Activated T-cell treated with anti-CD3 and anti-CD28 coated beads, Interleukin-2, amount 50 U/mL, for 72 hours (primary cell): ENCODE measurements at places on chromosomes 6 and 20.

GRCh38 chr6:122751326-122751725, 28.2 kb upstream of the FABP7 start:
- peak overlapping the region; percentile 51 for H3K27ac ChIP-seq
- H3K4me1 ChIP-seq, result peaks cover 24% of the 10 kb centered on the region
- no peak for DNase-seq
- H3K36me3 ChIP-seq, result no peaks in the 10 kb centered on the region
- peak overlapping the region; percentile 59 for H3K4me3 ChIP-seq

GRCh38 chr6:15327271-15327670, 81.4 kb downstream of the JARID2 start:
- H3K36me3 ChIP-seq, result peaks cover 6% of the 10 kb centered on the region
- H3K27ac ChIP-seq, result peak overlapping the region; percentile 82
- H3K4me3 ChIP-seq, result peak overlapping the region; percentile 81
- peak; percentile 63 for DNase-seq

- no peak overlapping the region for H3K4me3 ChIP-seq
- H3K36me3 ChIP-seq, result no peaks in the 10 kb centered on the region
- H3K4me1 ChIP-seq, result peaks cover 29% of the 10 kb centered on the region
- H3K27me3 ChIP-seq, result no peaks in the 10 kb centered on the region
- peak overlapping the region; percentile 68 for H3K27ac ChIP-seq
- peak; percentile 57 for DNase-seq
Measured at GRCh38 chr6:159929819-159930218, 39.0 kb downstream of the MAS1 start.

DNA sequence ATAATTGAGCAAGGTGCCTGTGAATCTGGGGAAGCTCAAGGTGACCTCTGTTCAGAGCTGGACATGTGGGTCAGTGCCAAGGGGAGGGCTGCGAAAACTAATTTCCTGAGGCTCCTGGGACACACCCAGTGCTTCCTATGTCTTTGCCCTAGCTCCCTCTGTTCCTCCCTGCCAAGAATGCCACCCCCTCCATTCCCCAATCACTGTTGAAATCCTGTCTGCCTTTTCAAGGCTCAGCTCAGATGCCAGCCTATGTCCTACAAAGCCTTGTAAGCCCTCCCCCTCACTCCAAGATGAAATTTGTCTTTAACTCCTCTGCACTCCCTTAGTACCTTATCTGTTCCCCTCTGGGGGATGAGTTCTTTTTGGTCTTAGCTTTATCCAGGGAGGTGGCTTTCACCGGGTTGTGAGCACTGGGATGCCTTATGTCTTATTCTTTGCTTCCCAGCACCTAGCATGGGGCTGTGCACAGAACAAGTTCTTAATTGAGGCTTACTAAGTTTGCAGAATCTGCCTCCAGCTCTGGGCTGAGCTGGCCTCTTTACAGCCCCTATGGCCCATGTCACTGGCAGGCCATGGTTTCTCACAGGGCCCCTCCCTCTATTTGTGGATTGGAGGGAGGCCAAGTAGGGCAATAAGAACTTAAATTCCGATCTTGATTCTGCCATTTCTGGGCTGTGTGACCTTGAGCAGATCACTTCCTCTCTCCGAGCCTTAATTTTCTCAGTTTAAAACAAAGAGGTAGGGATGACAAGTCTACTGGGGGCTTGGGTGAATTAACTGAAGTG, 51.5 kb upstream of the EPB41L1 start:
- no peak overlapping the region for H3K4me3 ChIP-seq
- no peaks in the 10 kb centered on the region for H3K27me3 ChIP-seq
- no peak for DNase-seq
- H3K27ac ChIP-seq, result no peak overlapping the region
- H3K4me1 ChIP-seq, result peaks cover 6% of the 10 kb centered on the region
- H3K36me3 ChIP-seq, result no peaks in the 10 kb centered on the region

DNA sequence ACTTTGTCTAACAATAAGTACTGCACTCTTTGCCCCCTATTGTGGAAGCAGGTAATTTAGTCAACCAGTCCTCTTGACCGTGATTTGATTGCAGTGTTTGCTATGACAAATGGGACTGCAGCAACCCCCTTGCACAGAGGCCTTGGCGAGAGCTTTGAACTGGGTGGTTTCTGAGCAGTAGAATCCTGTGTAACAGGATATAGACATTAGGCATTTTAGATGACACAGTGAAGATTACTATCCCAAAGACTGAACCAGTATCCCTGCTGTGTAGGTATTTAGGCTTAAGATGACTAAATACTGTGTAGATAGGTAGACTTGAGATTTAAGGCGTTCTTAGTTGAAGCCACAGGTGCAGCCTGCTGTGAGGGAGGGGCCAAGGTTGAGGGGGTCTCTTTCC, 9.9 kb downstream of the DNMT3B start:
- no peak for DNase-seq
- no peak overlapping the region for H3K27ac ChIP-seq
- H3K27me3 ChIP-seq, result no peaks in the 10 kb centered on the region

DNA sequence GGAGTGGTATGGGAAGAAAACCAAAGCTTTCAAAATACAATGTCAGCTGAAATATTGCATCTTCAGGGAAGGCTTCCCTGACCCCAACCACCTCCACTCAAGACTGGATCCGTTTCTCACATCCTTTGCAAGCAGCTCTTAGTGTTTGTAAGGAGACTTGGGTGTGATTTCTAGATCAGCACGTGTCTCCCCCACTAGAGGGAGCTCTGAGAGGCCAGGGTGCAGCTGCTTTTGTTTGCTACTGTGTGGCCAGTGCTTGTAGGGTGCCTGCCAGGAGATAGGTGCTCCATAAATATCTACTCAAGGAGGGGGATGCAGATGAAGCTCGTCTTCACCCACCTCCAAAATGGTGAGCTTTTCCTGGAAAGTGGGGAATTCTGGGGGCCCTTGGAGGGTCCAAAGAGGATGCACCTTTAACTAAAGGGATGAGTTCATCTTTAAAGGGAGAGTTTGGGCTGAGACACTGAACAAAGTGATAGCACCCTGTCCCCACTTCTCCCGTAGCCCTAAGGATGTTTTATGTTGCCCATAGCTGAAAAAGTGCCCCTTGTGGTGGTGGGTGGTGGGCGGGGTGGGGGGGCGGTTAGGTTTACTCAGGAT, 52.6 kb upstream of the MAFB start:
- no peak overlapping the region for H3K4me3 ChIP-seq
- H3K36me3 ChIP-seq, result no peaks in the 10 kb centered on the region
- H3K27ac ChIP-seq, result no peak overlapping the region
- peaks cover 9% of the 10 kb centered on the region for H3K27me3 ChIP-seq

DNA sequence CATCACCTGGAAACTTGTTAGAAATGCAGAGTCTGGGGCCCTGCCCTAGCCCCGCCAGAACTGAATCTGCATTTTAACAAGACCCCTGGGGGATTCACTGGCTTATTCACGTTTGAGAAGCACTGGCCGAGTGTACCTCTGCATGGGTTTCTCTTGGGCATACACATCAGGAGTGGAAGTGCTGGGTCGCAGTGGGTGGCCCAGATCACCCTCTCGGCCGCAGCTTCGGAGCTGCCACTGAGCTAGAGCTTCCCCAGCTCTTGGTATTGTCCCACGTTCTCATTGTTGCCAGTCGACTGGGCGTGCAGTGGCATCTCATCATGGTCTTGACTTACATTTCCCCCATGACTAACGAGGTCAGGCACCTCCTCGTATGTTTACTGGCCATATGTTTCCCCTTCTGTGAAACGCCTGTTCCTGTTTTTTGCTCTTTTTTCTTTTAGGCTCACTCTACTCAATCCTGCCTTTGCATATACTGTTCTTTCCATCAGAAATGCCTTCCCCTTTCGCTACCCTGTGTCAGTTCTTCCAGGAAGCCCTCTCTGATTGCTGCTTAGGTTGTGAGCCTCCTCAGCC, 3.0 kb upstream of the DLGAP4 start:
- H3K4me3 ChIP-seq, result no peak overlapping the region
- no peak overlapping the region for H3K27ac ChIP-seq
- no peak for DNase-seq
- H3K4me1 ChIP-seq, result no peaks in the 10 kb centered on the region

DNA sequence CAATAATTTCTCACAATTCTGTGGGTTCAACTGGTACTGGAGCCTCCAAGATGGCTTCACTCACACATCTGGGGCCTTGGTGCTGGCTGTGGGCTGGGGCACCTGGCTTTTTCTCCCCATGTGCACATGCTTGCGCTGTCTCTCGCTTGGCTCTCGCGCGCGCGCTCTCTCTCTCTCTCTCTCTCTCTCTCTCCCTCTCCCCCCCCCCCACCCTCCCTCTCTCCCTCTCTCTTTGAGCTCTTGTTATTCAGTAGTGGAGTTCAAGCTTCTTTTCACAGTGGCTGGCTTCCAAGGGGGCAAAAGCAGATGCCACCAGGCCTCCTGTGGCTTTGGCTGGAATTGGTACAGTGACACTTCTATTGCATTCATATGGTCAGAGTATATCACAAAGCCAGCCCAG, 10.8 kb upstream of the TBCC start:
- H3K27ac ChIP-seq, result no peak overlapping the region
- H3K27me3 ChIP-seq, result no peaks in the 10 kb centered on the region
- H3K4me1 ChIP-seq, result peaks cover 7% of the 10 kb centered on the region
- no peak for DNase-seq
- peaks cover 6% of the 10 kb centered on the region for H3K36me3 ChIP-seq

GRCh38 chr6:17536586-17536985, 63.5 kb upstream of the FAM8A1 start:
- no peak overlapping the region for H3K27ac ChIP-seq
- H3K27me3 ChIP-seq, result peaks cover 52% of the 10 kb centered on the region
- peaks cover 12% of the 10 kb centered on the region for H3K4me1 ChIP-seq
- H3K36me3 ChIP-seq, result no peaks in the 10 kb centered on the region

GRCh38 chr6:13004601-13005000, 288.0 kb downstream of the PHACTR1 start:
- no peak overlapping the region for H3K27ac ChIP-seq
- no peaks in the 10 kb centered on the region for H3K36me3 ChIP-seq
- H3K4me3 ChIP-seq, result no peak overlapping the region
- no peak for DNase-seq
- H3K27me3 ChIP-seq, result peaks cover 18% of the 10 kb centered on the region

DNA sequence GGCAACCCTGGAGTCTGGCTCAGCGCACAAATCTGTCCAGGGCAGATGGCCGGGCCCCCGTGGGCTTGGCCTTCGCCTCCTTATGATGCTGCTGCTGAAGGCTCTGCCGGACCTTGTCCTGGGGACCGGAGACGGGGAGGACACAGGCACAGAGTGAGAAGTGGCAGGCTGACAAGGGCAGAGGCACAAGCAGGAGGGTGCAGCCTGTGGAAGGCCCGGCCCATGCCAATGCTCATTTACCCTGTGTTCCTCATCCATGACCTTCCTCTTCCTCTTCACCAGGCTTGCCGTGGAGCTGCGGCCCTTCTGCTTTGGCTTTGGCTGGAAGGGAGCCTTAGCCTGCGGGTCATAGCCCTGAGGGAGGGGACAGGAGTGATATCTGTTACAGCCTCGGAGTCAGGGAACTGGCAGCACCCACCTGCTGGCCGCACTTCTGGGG, 2.4 kb downstream of the B3GALT4 start:
- no peak overlapping the region for H3K4me3 ChIP-seq
- H3K4me1 ChIP-seq, result peaks cover 44% of the 10 kb centered on the region
- DNase-seq, result no peak
- H3K36me3 ChIP-seq, result peaks cover 20% of the 10 kb centered on the region

- DNase-seq, result no peak
- H3K27me3 ChIP-seq, result no peaks in the 10 kb centered on the region
- H3K4me3 ChIP-seq, result no peak overlapping the region
- H3K36me3 ChIP-seq, result peaks cover 7% of the 10 kb centered on the region
Measured at GRCh38 chr20:62876902-62877816, 15.5 kb upstream of the TCFL5 start.

DNA sequence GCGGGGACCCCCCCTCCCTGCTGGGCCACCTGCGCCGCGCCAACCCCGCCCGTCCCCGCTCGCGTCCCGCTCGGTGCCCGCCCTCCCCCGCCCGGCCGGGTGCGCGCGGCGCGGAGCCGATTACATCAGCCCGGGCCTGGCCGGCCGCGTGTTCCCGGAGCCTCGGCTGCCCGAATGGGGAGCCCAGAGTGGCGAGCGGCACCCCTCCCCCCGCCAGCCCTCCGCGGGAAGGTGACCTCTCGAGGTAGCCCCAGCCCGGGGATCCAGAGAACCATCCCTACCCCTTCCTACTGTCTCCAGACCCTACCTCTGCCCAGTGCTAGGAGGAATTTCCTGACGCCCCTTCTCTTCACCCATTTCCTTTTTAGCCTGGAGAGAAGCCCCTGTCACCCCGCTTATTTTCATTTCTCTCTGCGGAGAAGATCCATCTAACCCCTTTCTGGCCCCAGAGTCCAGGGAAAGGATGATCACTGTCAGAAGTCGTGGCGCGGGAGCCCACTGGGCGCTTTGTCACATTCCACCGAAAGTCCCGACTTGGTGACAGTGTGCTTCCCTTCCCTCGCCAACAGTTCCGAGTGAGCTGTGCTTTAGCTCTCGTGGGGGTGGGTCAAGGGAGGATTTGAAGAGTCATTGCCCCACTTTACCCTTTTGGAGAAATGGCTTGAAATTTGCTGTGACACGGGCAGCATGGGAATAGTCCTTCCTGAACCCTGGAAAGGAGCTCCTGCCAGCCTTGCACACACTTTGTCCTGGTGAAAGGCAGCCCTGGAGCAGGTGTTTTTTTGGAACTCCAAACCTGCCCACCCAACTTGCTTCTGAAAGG, 2.1 kb downstream of the VEGFA start:
- no peaks in the 10 kb centered on the region for H3K27me3 ChIP-seq
- peak; percentile 86 for DNase-seq
- H3K27ac ChIP-seq, result peak overlapping the region; percentile 94
- H3K4me3 ChIP-seq, result peak overlapping the region; percentile 97
- H3K36me3 ChIP-seq, result peaks cover 14% of the 10 kb centered on the region

- no peak overlapping the region for H3K27ac ChIP-seq
- no peaks in the 10 kb centered on the region for H3K27me3 ChIP-seq
- no peak overlapping the region for H3K4me3 ChIP-seq
Measured at GRCh38 chr6:42507901-42508300, 55.9 kb upstream of the UBR2 start.

GRCh38 chr20:63056236-63057170, 49.7 kb upstream of the BHLHE23 start:
- no peak overlapping the region for H3K4me3 ChIP-seq
- no peaks in the 10 kb centered on the region for H3K36me3 ChIP-seq
- H3K27ac ChIP-seq, result no peak overlapping the region
- peak; percentile 18 for DNase-seq
- no peaks in the 10 kb centered on the region for H3K4me1 ChIP-seq
- H3K27me3 ChIP-seq, result no peaks in the 10 kb centered on the region

DNA sequence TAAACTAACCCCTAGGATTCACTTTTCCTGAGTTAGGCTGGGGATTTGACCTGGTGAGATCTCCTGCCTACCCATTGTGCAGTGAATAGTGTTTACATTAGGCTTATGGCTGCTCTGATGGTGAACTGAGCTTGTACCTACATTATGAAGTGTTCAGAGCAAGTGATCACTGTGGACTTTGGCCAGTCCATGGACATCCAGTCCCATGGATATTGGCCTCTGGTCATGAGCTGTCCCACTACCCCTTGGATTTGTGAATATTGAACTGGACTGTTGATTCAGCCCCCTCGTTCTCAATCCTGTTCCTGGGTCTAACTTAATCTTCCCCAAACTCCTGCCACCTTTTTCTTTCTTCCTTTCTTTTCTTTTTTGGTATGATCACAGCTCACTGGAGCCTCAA, 13.8 kb downstream of the ASIP start:
- H3K4me1 ChIP-seq, result peaks cover 15% of the 10 kb centered on the region
- H3K27ac ChIP-seq, result no peak overlapping the region
- no peak for DNase-seq
- no peak overlapping the region for H3K4me3 ChIP-seq

- DNase-seq, result no peak
- H3K27ac ChIP-seq, result no peak overlapping the region
- H3K36me3 ChIP-seq, result no peaks in the 10 kb centered on the region
- no peak overlapping the region for H3K4me3 ChIP-seq
- peaks cover 52% of the 10 kb centered on the region for H3K4me1 ChIP-seq
- H3K27me3 ChIP-seq, result no peaks in the 10 kb centered on the region
Measured at GRCh38 chr6:156944412-156944811, 167.2 kb downstream of the ARID1B start.
